ENCODE measurements at places on chromosomes 3 and 15.

DNA sequence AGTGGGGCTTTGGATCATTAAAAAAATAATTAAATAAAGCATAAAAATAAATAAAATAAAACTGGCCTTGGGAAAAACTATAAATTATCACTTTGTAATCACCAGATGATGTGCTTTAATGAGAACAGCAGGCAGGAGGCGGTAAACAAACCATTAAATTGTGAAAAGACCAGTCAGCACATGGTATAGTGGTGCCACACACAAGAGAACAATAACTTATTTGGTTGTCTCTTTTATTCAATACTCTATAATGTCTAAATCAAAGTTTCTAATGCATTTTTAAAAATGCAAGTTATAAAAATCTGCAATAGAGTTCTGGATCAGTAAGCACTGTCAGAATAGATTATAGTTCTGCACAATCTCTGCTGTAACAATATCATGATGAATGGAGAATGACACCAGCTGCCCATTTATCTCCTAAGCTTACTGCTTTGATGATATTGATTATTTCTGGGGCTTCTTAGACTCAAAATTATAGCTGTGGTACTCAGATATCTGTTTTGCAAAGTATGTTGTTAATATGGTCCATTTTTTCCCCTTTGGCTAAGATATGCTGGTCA lies 259.3 kb downstream of the NAALADL2 start:
- no peak for DNase-seq

GRCh38 chr15:90617171-90617570 lies 87.4 kb downstream of the CRTC3 start:
- no peak for DNase-seq

GRCh38 chr3:176611703-176612102 lies 585.6 kb downstream of the TBL1XR1 start:
- no peak for DNase-seq

GRCh38 chr3:61299343-61300005 lies 48.2 kb upstream of the FHIT start:
- DNase-seq: peak; percentile 64

DNA sequence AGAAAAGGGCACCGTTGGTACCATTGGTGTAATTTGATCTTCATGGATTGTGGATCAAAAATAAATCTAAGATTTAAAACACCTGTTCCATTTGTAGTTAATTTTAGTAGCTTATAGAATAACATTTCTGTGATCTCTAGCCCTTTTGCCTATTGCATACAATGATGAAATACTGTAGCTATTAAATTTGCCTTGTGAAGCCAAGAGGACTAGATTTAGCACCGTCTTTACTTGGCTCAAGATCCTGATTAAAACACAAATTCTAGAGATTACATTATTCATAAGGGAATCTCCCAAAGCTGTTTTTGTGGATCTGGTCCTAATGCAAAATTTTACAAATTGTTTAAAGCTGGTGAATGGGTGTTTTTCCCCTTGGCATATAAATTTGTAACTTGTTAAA lies 8.2 kb downstream of the TBC1D23 start:
- DNase-seq: no peak

- DNase-seq: peak; percentile 59
These were observed 18.9 kb downstream of the SH3BP5 start for GRCh38 chr3:15313461-15313860.

GRCh38 chr3:43709022-43709421 lies 18.3 kb downstream of the ABHD5 start:
- peak; percentile 26 for DNase-seq

GRCh38 chr15:57472861-57473260 lies 96.6 kb downstream of the CGNL1 start:
- no peak for DNase-seq

DNA sequence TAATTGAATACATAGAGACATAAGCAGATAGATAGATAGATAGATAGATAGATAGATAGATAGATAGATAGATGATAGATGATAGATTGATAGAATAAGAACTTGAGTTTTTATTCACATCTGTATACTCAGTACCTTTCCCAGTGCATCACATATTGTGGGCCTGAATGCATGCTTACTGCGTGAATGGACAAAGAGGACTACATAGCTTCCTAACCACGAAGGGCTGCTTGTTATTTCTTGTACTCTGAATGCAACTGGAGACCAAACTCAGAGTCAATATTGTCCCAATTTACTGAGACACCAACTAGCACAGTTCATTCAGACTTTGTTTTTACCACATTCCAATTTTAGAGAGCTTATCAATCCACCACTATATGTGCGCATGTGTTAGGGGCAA lies 422.9 kb upstream of the GRM7 start:
- DNase-seq: no peak

DNA sequence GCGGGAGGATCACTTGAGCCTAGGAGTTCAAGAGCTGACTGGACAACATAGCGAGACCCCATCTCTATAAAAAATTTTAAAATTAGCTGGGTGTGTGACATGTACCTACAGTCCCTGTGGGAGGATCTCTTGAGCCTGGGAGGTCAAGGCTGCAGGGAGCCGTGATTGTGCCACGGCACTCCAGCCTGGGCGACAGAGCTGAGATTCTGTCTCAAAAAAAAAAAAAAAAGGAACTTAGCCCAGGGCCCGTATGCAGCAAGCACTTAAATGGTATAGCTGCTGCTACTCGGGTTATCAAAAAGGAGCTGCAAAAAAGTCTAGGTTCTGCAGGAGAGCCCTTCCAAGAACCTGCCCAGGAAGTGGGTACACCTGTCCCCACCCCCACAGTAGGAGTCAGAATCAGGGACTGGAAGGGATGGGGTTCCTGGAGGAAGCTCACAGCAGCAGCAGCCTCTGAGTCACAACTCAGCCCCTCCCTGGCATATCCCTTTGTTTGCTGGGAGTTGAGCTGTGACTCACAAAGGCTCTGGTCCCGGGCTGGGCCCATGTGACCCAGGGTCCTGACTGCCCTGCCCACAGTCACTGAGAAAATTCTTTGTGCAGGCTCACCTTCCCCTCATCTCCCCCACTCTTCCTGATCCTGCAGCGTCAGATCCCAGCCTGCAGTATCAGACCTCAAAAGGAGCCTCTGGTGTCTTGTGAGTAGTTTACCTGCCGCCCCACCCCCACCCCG lies at the start of gene SPATA12:
SPATA12 (plus strand) TSS at position 576 of the 733 bp plus-strand sequence. CDS start 13,031 bp downstream, outside the sequence.
- DNase-seq: peak; percentile 80

GRCh38 chr15:39365161-39365560 lies 215.7 kb upstream of the THBS1 start:
- no peak for DNase-seq

DNA sequence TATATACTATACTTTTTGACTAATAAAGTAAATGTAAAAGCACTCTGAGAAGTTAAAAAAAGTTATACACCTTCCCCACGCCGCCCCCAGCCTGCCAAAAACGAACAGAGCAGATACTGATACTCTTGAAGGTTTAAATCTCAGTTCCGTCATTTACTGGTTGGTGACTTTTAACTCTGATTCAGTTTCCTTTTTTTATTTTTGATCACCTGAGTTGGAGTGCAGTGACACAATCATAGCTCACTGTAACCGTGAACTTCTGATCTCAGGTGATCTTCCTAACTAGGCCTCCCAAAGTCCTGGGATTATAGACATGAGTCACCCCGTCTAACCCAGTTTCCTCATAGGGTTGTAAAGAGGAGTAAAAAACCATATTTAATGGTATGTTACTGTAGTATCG lies 3.3 kb upstream of the TIPIN start:
- DNase-seq: no peak

- DNase-seq: no peak
These were observed 40.5 kb downstream of the SLC12A6 start for GRCh38 chr15:34297059-34297458.

- peak; percentile 90 for DNase-seq
These were observed 172.7 kb upstream of the CTNNB1 start for GRCh38 chr3:41026394-41027177.

DNA sequence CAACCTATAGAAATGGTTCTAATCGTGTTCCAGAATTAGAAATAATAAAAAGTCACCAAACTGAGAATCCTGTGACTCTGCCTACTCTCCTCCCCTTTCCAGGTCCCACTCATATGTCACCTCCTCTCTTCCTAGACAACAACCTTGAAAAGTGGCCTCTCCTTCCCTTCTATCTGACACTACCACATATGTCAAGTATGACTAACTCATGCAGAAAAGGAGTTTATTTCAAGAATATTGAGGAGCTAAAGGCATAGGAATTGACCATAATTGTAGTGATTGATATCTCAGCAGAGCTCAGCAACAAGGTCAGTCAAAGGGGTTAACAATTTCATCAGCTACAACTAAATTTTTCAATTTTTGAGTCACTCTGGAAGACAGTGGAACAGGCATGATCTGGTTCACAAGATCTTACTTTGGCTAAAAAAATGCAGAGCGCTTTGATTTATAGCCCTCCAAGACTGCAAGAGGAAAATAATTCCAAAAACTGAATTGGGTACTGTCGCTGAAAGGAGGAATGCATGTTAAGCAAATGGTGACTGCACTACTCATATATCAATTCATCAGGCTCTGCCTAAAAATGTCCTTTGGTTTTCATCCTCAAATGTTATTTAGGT lies 160.6 kb upstream of the ARHGEF26 start:
- DNase-seq: no peak

DNA sequence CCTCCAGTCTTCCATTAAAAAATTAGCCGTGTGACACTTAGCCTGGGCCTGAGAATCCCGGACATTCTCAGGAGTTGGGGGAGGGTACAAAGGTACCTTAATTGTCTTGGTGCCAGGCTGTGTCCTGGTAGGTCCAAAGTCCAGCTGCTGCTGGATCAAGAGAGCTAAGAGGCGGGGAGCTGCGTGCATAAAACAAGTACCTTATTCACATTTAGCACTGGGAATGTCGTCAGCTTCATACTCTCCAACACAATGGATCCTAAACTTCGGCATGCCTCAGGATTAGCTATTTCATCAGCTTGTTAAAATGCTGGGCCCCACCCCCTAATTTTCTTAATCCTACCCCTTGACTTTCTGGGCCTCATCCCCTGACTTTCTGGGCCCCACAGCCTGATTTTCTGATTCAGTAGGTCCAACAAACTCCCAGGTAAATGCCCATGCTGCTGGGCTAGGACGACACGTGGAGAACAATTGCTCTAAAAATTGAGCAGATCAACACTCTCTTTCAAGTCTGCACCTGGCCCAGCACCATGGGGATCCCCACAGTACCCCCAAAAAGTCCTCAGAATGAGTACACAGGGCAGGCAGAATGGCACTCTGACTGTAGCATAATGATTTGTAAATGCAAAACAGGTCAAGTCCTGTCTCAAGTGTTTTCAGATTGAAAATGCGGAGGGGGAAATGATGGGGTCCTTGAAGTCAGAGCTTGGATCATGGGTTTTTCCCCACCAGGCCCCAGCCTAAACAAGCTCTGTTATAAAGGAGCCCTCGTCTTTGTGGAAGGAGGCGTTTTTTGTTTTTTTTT lies 5.6 kb upstream of the AEN start:
- DNase-seq: no peak

- DNase-seq: no peak
These were observed 573.9 kb downstream of the AGBL1 start for GRCh38 chr15:86653344-86654197.

DNA sequence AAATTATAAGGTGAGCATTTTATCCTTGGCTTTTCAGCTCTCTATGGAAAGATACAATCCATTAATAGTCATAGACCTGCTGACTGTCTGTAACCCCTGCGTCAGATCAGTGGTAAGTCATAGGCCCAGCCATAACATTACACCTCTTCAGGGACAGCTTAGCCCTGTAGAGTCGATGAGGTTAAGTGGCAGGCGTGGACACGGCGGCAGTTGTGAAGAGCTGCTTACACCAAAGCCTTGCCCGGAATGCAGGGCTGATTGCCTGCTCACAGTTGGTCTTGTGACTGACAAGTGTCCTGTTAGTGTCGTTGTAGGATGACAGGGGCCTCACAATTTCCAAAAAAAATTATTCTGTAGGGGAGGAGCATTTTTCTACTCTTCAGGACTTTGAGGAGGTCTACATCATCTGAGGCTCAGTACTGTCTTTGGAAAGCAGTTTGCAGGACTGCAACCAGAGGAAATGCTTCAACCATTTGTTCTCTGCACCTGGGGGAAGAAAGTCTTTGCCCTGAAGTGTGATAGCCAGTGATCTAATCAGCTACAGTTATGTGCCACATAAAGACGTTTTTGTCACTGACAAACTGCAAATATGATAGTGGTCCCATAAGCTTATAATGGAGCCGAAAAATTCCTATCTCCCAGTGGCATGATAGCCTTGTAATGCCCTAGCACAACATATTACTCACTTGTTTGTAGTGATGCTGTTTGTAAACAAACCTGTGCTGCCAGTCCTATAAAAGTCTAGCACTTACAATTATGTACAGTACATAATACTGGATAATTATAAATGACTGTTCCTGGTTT lies 14.9 kb upstream of the SELENOT start:
- DNase-seq: no peak

- no peak for DNase-seq
These were observed 576 bp upstream of the RPAP1 start for GRCh38 chr15:41544650-41545015.

- no peak for DNase-seq
These were observed 8.1 kb upstream of the C2CD4B start for GRCh38 chr15:62173215-62173614.

DNA sequence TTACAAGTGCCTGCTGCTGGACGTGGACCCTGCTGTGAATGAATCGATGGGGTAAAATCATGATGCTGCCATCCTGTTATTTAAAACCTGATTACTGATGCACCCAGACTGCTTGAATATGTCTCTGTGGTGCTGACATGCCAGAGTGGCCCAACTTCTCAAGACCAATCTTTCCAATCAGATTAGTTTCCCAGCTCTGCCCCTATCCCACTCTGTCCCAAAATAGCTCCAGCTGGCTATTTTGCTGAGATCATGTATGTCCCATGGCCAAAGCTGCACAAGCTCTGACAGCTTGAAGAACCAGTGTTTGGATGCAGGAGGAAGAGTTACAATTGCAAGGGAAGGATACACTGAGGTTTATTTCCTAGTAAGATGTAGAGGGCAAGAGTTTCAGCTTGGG lies 153.6 kb downstream of the TMEM108 start:
- DNase-seq: no peak

GRCh38 chr3:187750006-187750512 lies 4.8 kb upstream of the BCL6 start:
- DNase-seq: no peak

GRCh38 chr3:13189639-13190377 lies 116.6 kb upstream of the IQSEC1 start:
- DNase-seq: no peak
